ENCODE measurements at places on chromosomes 13 and 19.

- no peak for DNase-seq
Observed at GRCh38 chr19:30567536-30568232, 195.5 kb downstream of the ZNF536 start.

DNA sequence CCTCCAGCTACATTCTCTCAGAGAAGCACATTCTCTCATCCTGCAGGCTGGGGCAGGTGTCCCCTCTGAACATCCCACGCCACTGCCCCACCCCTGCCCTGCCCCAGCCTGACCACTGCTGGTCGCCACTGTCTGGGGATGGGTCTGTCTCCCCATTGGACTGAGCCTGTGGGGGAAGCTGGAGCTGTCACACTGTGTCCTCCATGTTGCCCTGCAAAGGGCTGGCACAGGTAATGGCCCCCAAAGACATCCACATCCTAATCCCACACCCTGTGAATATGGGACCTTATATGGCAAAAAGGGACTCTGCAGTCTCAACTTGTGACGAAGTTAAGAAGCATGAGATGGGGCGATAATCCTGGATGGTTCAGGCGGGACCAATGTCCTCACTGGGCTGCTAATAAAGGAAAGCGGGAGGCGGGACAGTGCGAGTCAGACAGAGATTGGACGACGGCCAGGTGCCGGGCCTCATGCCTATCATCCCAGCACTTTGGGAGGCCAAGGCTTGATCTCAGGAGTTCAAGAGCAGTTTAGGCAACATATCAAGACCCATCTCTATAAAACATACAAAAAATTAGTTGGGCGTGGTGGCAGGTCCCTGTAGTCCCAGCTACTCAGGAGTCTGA lies 9.1 kb downstream of the AP2S1 start:
- no peak for DNase-seq

DNA sequence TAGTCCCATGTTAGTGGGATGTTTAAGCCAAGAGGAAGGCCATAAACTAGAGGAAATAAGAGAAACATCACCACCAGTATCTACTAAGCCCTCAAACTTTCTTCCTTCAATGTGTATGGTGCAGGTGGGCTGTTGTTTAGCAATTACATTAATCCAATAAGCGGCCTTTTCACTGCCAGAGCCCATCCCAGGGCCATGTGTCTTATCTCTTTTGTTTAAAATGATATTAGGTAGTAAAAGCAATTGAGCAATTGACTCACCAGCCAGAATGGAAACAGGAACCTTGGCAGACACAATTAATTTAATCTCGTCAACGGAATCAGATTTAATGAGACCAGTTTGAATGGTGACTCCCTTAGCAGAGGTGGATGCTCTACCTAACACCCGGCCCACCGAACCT lies 1503.5 kb downstream of the UQCRFS1 start:
- no peak for DNase-seq

GRCh38 chr19:40754611-40755247 lies 3.7 kb downstream of the SNRPA start:
- DNase-seq: no peak

GRCh38 chr13:40776681-40777165 lies 5.7 kb upstream of the MRPS31 start:
- DNase-seq: no peak

- DNase-seq: no peak
Observed at GRCh38 chr19:890831-891230, 2.2 kb downstream of the MED16 start.

DNA sequence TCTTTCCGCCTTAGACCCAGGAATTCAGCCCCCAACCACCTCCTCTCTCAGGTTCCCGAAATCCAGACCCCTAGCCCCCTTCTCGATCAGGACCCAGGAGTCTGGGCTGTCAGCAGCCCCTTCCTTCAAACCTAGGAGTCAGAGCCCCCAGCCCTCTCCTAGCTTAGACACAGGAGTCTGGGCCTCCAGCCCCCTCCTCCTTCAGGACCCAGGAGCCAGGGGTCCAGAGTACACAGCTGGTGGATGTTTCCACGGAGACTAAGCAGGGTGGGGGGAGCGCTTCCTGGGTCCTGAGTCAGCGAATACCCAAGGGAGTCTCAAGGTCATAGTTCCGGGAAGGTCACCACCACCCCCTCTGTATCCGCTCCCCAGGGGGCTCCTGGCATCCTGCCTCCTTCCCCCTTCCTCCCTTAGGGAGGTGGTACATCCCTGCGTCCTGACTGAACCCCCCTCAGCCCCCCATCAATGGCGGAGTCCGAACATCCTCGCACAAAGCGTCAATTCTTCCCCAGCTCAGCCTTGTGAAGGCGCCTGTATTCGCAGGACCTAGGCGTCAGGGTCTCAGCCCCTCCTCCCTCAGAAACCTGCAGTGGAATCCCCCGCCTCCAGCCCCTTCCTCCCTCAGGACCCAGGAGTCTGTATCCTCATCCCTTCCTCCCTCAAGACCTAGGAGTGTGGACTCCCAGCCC lies 4.6 kb downstream of the CADM4 start:
- DNase-seq: peak; percentile 65

DNA sequence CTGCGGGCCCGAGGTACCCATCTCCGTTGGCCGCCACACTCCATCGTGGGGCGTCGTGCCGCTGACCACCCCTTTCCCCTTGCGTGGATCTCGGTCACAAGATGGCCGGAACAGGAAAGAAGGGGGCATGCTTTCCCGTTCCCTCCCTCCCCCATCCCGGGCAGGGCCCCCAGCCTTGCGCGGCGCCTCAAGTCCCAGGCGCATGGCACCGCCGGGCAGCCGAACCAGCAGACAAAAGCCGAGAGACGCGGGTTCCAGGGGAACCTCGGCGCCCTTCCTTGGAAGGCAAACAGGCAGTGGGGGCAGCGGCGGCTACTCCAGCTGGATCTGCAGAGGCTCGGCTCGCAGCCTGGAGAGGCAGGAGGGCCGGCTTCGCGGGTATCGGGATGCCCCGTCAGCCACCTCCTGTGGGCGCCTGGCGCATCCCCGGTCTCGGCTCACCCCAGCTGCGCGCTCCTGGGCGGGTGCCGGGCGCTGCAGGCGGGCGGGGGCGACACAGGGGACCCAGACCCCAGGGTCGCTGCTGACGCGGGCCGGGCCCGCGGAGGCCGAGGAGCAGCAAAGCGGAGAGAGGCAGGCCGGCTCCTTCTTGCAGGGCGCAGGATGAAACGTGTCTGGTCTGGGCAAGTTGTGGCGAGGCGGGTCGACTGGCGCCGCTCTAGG lies 439 bp downstream of the DZIP1 start:
- DNase-seq: peak; percentile 47

DNA sequence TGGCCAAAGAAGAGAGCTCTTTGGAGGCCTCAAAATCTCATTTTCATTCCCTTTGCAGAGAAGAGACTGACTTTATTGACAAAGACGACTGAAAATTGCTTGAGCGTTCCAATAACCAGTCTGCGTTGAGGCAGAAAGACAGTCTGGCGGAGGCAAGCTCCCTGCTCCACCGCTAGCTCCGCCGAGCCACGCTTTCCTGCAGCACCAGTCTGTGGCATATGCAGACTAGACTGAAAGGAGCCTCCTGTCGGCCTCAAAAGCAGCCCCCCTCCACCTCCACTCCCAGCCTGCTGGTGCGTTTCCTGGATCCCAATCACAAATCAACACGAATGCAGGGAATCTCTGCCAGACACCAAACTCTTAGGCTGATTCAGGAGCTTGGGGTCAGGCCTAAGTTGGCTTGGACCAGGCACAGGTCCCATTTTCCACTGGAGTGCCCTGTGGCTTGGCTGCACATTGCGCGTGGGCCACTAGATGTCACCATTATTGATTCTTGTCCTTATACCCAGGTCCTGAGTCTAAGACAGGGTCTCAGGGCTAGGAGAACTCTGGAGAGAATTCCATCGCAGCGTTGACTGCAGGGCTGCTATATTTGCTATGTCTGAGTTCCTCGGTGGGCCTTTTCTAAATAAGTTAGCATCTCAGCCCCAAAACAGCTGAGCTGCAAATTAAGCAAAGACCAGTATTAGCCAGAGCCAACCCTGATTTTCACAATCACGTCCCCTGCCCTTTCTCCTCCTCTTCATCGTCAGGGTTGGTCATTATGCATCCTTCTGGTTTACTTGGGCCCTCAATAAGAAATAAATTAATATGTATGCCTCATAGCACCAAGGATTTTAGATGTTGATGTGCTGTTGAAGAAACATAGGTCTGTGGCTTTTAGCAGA lies 5.2 kb upstream of the ZNF507 start:
- DNase-seq: peak; percentile 58

DNA sequence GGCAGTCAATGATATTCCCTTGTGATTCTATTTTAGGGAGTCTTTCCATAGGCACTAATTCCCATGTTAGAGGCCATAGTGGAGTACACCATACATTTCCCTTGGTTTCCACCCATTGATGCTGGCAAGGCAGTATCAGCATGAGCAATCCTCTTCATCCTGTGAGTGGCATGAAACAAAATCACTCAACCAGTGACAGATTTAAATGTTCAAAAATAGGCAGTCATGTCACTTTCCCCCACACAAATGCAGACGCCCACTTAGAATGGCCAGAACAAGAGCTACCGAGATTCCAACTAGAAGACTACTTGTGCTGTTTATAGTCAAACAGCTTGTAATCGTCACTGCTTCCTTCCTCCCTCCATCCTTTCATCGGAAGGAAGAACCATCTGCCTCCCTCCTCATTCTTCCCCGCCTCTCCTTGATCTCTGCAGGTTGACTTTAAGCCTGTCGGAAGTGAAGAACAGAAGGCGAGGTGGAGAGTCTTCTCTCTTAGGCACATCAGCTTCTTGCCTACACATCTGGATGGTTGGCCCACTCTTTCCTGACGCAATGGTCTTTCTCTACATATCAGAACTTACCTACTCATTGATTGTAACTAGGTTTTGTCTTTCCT lies 22.6 kb downstream of the RASL11A start:
- DNase-seq: no peak

- DNase-seq: no peak
Observed at GRCh38 chr19:55209693-55210472, 582 bp upstream of the PTPRH start.

GRCh38 chr19:40503320-40503695 lies 36.5 kb downstream of the SPTBN4 start:
- peak; percentile 56 for DNase-seq

DNA sequence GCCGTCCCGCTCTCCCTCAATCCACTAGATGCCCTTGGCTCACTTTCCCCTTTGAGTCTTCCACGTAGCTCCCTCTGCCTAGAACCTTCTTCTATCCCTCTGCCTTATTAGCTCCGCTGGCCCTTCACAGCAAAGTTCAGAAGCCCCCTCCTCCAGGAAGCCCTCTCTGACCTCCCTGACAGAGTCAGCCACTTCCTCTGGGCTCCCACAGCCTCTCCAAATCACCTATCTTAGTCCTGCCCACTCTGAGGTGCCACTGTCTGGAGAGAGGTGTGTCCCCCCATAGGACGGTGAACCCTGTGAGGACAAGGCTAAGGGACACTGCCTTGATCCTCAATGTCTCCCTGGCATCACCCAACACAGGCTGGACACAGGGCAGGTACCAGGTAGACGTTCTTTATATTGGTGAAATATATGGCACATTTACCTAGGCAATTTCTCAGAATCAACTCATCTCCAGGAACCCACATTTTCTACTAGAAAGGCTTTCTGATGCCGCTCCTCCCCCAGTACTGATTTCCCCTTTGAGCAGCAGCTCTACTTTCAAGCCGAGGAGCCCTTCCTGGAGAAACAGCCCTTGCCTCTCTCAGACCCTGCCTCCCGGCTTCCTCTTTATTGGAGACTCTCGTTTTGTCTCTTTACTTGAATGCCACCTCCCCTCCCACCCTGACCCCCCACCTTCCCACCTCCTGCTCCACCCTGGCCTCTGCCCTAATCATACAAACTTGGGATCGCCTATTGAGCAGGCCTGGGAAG lies 3.4 kb upstream of the TGFB1 start:
- no peak for DNase-seq

GRCh38 chr19:10670182-10670581 lies 16.0 kb downstream of the ILF3 start:
- DNase-seq: no peak

GRCh38 chr13:63042686-63043085 lies 1627.0 kb upstream of the PCDH20 start:
- no peak for DNase-seq

GRCh38 chr19:40298026-40298425 lies 12.9 kb upstream of the AKT2 start:
- DNase-seq: no peak

Measured in neural crest cell (in vitro differentiated cells).